Panc1 (cell line): ENCODE measurements at places on chromosomes 4 and X. TPM values are rescaled to one million over a fixed set of nuclear protein-coding genes. Genes with fewer than 3 reads are reported as not detected.

- no peak for DNase-seq
Observed at GRCh38 chr4:15149234-15149838, 147.1 kb downstream of the CPEB2 start.

- no peak for DNase-seq
Observed at GRCh38 chr4:145732001-145732815, 52.3 kb downstream of the C4orf51 start.

- DNase-seq: no peak
Observed at GRCh38 chr4:159142681-159143384, 40.0 kb downstream of the RAPGEF2 start.

- DNase-seq: no peak
Observed at GRCh38 chr4:54658252-54659093, 716 bp downstream of the KIT start.

- DNase-seq: no peak
Observed at GRCh38 chr4:123418351-123418931, 21.8 kb downstream of the SPRY1 start.

- DNase-seq: no peak
Observed at GRCh38 chrX:143581240-143581639, 54.7 kb downstream of the SLITRK4 start.

DNA sequence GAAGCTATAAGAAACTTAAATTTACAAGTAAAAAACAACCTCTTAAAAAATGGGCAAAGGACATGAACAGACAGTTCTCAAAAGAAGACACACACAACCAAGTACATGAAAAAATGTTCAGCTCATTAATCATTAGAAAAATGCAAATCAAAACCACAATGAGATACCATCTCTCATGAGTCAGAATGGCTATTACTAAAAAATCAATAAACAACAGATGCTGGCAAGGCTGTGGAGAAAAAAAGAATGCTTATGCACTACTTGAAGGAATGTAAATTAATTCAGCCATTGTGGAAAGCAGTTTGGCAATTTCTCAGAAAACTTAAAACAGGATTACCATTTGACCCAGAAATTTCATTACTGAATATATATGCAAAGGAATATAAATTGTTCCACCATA, 666.3 kb upstream of the GRIA3 start:
- no peak for DNase-seq

DNA sequence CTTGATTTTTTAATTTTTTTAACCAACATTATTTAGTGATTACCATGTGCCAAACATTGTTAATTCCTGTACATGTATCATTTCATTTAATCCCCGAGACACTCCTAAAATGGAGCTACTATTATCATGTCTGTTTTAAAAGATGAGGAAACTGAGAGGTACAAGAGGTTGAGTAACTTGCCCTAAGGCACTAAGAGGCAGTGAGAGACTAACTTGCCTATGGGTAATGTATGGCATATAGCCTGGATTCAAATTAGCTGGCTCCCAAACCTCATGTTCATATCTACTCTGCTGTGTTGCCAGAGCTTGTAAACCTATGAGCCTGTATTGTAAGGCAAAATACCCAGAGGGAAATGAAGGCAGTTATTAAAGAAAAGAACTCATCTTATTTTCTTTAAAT, 443.6 kb downstream of the IL15 start:
- DNase-seq: no peak

- no peak for DNase-seq
Observed at GRCh38 chrX:4451591-4451990, 738.1 kb upstream of the PRKX start.

DNA sequence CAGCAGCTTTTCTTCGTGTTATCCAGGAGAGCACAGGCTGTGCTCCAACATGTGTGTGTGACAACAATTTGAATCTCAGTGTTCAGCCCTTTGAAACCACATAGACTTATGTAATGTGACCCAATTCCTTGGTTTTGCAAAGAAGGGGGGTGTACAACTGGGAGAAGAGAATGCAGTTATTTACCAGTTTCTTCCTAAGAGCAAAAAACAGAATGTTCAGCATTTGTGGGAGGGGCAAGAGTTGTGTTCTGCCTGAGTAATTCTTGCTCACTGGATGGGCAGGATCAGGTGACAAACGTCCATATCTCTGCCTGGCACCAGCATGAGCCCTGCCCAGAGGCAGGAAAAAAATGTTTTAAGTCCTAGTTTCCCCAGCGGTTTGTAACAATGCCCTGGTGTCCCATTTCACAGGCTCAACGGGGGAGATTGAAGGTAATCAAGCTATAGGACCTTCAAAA, 72.0 kb downstream of the PRPS1 start:
- no peak for DNase-seq

GRCh38 chr4:143381189-143382118, 44.8 kb downstream of the GAB1 start:
- DNase-seq: no peak

DNA sequence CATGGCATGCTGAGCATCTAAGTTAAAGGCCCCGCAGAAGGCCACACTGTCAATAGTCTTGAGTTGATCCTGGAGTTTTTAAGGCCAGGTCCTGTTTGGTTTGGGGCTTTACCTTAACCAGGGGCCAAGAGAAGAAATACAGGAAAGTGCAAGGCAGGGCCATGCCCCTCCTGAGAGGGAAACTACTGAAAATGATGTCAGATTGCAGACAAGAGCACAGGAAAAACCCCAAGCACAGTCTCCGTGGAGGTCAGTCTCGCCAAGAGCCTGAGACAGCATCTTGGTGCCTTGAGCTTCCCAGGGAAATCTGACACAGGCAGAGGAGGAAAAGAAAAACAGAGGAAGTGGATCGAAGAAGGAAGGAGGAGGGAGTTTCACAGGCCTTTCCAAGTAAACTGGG, 32.2 kb upstream of the GATB start:
- no peak for DNase-seq

DNA sequence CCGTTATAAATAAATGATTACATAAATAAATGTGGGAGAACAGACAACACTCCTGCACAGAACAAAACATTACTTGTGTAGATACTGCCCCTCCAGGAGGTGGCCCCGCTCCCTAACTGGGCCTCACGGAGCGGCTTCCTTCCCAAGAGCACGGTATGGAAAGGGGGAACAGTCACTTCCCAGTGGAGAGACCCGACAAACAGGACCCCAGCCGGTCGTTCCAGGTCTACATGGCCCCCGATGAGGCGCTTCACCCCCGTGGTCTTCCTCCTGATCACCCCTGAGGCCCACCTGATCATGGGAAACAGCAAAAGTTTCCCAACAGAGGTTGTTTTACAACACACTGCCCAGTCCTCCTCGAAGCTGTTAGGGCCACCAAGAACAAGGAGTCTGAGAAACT, 6.6 kb upstream of the SLC6A8 start:
- DNase-seq: no peak

GRCh38 chr4:13483768-13484121, 395 bp downstream of the RAB28 start:
- no peak for DNase-seq

DNA sequence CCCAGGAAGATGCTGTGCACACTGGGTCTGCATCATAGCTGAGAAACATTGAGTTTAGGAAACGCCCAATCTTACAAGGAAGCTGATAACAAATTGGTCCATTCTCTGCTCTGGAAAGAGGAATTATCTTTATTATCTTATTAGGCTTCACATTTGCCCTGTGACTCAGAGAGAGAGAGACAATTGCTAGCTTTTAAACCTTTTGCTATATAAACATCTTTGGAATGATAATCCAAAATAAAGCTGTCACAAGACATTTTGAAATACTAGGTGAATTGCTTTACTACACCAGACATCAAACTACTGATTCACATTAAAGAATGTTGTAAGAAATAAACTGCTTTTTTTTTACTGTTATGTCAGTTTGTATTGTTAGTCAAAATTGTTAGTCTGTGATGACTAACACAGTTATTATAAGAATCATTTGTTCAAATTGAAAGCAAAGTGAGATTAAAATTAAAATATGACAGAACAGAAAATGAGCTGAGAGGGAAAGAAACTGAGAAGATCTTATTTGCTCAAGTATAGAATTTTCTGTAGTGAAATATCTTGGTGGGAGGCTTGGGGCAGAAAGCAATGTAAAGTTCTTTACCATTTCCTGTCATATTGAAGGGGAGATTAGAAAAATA, 765.4 kb upstream of the PCDH10 start:
- no peak for DNase-seq

DNA sequence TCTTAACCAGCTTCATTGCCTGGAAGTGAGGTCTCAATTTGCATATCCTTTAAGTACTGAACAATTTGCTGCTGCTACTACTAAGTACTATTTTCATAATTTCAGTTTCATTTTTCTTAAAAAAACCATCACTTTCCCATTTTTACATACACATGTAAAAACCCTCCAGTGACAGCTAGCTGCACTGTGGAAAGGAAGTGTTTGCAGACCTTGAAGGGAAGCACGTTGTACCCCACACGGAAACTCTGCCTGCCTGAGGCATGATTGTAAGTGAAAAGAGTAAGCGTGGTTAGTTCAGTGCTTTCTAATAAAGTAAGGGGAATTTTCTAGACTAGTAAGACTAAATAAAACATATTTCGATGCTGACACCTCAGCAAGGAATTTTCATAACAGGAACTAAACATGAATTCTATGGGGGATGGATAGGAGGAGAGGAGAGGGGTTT, 103.6 kb downstream of the RAPGEF2 start:
- DNase-seq: no peak

- DNase-seq: no peak
Observed at GRCh38 chr4:137559801-137560200, 27.5 kb upstream of the PCDH18 start.

DNA sequence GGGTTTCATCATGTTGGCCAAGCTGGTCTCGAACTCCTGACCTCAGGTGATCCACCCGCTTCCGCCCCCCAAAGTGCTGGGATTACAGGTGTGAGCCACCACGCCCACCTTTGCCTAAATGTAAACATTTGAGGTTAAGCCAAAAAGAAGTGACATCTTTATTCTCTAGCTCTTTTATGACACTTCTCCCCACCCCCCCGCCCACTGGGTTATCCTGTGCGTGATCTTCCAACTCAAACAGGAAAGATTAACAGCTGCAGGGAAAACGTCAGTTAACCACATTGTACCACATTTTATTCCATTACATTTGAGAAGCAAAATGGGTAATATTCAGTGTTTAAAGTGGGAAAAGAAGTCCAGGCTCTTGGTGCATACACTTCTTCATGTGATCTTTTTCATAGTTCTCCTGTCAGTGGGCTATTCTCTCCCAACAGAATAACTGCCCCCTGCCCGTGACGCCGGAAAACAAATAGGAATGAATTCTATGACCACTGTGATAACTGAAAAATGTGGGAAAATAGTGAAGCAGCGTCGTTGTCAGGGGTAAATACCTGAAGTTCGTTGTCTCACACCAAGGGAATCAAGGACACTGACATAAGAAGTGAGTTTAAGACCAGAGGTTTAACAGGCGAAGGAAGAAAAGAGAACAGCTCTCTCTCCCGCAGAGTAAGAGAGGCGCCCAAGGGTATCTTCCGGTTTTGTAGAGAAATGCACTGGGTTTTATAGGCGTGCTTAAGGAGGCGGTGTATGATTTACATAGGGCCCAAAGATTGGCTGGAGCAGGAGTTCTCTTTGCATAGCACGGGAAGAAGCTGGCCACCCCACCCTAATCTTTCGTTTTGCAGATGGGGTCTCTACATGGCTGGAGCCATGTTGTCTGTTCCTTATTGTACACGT, 9.7 kb upstream of the SRD5A3 start:
- DNase-seq: no peak

- DNase-seq: no peak
Observed at GRCh38 chrX:111008126-111008525, 87.9 kb upstream of the PAK3 start.

GRCh38 chr4:98290511-98290910, 29.3 kb downstream of the RAP1GDS1 start:
- DNase-seq: no peak

- DNase-seq: no peak
Observed at GRCh38 chr4:30776921-30777415, 56.8 kb downstream of the PCDH7 start.

GRCh38 chr4:12110627-12111026, 681.9 kb upstream of the HS3ST1 start:
- DNase-seq: no peak

DNA sequence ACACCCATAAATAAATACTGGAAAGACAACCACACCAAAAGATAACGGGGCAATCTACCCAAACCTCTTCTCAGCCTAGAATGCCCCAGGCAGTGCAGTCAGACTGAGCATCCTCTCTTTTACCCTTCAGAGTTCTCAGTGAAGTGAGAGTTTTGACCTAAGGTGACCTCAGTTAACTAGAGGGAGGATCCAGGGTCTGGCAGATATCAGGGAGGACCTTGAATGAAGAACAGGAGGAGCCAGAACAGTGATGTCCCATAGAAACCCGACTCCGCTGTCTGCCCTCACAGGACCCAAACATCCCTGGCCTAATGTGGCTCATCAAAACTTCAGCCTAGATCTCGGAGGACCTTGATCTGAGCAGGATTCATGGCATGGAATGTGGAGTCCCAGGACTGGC, at the start of gene MAGEB3:
Gene MAGEB3 (plus strand): TSS at position 263 of the 400 bp plus-strand sequence. CDS start 5,268 bp downstream, outside the sequence.
- no peak for DNase-seq

DNA sequence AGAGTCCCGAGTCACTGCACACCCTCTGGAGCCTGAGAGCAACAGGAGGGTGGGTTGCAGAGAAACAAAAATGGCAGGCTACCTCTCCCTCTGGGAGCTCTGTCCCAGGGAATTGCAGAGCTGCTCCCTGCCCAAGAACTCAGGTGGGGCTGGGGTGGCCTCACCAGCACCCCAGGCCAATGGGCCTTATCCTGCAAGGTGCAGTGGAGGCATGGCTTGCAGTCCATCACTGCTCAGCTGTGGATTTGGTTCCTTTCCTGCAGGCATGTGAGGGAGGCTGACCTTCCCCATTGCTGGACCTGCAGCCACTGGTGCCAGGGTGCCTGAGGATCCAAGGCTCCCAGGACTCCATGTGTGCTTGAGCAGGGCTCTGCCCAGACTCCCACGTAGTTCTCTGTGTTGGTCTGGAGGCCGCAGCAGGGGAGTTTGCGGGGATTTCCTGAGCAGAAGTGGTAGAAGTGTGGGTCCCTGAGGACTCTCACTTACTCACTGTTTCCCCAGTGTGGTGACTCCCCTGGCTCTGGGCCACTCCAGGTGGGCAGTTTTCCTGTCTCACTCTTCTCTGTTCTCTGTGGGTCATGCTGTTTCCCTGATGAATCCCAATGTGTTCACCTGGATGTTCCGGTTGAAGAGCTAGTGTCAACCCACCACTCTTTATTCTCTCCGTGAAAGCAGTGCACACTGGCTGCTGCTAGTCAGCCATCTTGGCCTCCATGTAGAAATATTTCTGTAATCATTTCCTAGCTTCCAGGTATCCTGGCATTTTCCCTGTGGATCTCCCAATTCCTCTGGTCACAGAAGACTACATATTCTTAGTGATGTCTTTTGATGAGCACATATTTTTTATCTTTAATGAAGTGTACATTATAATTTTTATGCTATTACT, 82.3 kb downstream of the ARHGAP24 start:
- no peak for DNase-seq

SLC16A2 gene
- 34.5 TPM for total RNA-seq

RNF212 gene
- not detected for total RNA-seq

PAK3 gene
- 0.15 TPM for total RNA-seq

CAPN6 gene
- total RNA-seq: 0.08 TPM

TLR6 gene
- total RNA-seq: 1.1 TPM

MAGEA12 gene
- total RNA-seq: not detected

PF4V1 gene
- 0.51 TPM for total RNA-seq

TCEAL3 gene
- 23.8 TPM for total RNA-seq

GIMD1 gene
- total RNA-seq: not detected

CCDC110 gene
- total RNA-seq: 0.05 TPM

RASGEF1B gene
- not detected for total RNA-seq

MAGEH1 gene
- 5.7 TPM for total RNA-seq

GCNA gene
- total RNA-seq: 4.0 TPM

CT83 gene
- not detected for total RNA-seq

BEND4 gene
- total RNA-seq: 0.03 TPM
